ENCODE measurements at places on chromosomes 3 and 15.

DNA sequence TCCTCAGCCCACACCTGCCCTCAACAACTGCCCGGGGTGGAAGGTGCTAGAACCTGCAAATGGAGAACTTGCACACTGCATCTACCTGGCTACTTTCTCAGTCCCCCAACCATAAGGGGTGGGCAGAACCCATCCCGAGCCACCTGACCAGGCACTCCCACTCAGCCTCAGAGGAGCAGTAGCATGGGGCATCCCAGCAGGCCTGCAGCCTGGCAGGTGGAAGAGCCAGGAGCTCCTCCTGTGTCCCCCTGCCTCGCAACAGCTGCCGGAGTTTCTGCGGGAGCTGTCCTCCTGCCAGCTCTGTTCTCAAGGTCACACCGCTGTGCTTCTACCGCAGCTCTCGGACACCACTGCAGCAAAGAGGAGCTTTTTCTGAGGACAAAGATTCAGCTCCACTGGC is 27.5 kb downstream of the RAB6B start:
- no peak for DNase-seq

DNA sequence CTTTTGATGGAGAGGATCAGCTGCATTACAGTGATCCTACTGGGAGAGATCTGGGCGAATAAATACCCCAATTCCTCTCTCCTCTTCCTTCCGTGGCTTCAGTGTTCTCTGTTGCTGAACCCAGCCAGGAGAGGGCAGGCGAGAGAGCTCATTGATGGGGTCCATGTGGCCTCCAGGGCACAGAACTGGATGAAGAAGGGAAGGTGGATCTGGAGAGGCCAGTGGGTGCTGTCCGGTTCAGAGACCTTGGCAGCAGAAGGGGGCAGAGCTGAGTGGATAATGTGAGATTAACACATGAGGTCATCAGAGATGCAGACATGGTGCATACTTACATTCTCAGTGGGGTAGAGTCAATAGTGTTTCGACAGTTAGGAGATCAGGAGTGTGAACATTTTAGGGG is 193.6 kb downstream of the CLSTN2 start:
- peak; percentile 19 for DNase-seq

- DNase-seq = peak; percentile 94
Observed at GRCh38 chr15:64070965-64071851, 22.4 kb downstream of the CIAO2A start.

DNA sequence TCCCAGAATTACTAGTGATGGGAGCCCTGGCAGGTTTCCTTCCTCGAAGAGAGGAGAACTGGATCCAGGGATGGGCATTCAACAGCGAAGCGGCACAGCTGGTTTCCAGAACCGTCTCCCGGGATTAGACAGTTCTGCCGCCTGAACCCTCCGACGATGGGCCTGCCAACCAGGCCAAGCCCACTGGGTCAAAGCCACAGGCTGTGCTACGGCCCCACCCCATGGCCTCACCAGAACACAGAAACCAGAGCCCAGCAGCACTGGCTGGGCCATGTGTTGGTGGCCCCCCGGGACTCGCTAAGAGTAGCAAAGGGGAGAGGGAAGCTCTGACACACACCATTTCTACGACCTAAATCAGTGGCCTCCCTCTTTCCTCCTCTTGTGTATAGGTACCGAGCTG is 2.2 kb downstream of the C15orf62 start:
- no peak for DNase-seq

DNA sequence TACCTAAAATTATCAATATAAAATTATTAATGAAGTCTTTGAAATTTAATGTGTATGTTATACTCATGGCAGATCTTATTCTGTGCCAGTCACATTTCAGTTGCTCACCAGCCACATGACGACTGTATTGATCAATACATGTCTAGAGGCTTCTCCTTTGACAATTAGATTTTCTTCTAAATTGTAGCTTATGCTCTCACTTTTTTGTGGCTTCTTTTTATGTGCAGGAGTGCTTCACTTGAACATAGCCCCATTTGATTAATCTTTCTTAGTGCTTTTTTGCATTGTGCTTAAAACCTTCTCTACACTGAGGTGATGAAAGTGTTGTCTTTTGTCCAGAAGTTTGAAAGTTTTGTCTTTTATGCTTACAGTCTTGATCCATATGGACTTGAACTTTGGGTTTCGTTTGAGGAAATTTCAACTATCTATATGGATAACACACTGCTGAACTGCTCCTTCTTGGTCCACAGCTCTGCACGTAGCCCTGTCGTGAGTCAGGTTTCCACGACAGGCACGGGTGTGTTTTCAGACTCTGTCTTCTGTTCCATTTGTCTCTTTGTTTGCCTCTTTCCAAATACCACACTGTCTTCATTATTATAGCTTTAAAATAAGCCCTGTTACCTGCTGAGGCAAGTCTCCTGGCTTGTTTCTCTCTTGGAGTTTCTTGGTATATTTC is 393.9 kb upstream of the CFAP20DC start:
- DNase-seq = no peak

DNA sequence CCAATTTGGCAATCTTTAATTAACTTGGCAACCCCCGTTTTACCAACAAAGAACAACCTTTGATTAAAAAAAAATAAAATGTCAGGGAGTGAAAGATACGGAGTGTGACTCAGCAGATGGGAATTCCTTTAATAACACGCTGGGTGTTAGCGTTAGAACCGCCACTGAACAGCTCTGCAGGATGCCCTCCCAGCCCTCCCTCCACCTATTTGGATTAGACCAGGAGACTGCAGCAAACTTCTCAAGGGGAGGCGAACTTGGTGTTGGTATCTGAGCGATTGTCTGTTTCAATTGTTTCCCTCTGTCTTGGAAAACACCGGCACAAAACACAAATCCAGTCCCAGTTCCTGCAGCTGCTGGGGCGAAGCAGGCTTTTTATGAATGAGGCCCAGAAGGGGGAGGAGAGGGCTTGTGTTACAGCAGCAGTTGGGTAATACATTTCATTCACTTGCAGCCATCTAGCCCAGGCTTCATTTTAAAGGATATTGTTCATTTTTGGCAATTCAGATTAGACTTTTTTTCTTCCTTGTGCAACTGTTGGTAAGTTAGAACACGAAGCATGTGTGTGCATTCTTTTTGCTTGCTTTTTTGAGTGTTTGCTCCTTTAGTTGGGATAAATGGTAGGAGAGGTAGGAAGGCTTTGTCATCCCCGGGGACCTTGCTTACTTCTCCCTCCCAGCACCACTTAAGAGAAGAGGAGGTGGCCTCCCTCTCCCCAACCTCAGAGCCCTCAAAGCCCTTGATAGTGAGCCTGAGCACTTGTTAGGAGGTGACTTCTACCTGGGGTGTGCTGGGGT is 152.3 kb downstream of the IGF1R start:
- DNase-seq = peak; percentile 78

DNA sequence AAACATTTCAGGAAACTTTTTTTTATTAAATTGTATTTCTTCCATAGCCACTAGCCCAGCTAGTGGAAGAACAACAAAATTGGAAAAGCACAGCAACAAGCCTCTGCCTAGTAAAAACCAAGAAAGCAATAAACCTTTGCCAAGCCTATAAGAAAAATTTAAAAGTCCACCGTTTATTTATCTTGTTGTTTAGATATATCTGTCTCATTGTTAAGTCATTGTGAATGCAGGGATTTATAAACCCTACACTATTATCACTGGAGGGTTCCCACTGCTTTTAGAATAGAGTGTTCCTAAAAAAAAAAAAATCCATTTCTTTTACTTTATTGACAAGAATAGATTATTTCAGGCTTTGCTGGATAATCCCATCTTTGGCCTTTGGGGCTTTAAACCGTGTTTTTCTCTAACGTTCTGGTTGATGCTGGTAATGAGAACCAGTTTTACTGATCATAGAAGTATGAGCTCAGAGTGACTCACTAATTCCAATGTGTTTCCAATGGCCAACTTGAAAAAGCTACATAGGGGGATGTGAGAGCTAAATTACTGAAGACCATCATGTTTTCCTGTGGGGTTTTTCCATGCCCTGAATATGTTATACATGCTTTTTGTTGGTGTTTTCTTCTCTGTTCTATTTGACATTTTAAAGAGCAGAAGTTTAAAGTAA is 634.1 kb downstream of the RBMS3 start:
- peak; percentile 91 for DNase-seq

DNA sequence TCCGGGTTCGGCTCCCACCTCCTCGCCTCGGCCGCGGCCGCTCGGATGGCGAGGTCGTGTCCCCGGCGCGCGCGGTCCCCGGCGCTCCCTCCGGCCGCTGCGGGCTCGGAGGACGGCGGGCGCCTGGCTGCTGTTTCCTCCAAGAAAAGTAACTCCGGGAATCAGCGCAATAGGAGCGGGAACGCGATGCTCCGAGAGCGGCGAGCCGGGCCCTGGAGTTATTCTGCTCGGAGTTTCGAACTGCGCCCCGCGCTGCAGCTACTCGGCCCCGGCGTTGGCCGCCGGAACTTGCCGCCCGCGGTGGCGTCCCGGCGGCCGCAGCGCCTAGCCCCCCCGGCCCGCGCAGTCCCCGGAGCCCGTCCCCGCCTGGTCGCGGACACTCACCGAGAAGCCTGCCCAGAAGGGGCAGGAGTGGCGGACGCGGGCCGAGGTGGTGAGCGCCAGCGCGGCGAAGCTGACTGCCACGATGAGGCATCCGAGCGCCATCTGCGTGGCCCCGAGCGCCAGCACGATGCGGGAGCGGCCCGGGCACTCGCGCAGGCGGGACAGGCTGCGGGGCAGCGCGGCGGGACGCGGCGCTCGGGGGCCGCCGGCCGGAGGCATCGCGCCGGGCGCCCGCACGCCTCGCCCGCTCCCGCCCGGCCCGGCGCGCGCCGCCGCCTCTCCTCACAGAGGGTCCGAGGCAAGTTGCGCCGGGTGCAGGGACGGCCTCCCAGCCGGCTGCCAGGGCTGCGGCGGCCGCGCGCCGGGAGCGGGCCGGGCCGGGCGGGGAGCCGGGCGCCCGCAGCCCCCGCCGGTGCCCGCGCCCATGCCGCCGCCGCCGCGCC is 251.9 kb downstream of the TJP1 start:
- DNase-seq = no peak

DNA sequence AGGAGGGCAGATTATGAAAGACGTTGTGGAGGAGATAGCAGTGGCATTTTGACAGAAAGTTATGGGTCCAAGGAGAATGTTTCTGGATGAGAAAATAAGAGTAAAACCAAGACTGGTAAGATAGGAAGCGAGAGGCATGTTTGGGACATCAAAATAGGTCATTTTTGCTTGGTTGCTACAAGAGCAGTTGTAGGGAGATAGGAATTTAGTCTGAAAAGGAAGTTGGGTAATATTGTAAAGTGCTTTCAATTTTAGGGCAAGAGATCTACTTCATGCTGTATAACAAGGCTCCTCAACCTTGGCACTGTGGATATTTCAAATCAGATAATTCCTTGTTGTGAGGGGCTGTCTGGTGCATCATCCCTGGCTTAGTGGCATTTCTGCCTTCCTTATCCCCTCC is 118.0 kb upstream of the DPH6 start:
- no peak for DNase-seq

GRCh38 chr3:110126065-110126464 is 788.7 kb upstream of the DPPA4 start:
- peak; percentile 6 for DNase-seq

GRCh38 chr3:27840807-27841594 is 118.9 kb upstream of the EOMES start:
- DNase-seq = no peak

DNA sequence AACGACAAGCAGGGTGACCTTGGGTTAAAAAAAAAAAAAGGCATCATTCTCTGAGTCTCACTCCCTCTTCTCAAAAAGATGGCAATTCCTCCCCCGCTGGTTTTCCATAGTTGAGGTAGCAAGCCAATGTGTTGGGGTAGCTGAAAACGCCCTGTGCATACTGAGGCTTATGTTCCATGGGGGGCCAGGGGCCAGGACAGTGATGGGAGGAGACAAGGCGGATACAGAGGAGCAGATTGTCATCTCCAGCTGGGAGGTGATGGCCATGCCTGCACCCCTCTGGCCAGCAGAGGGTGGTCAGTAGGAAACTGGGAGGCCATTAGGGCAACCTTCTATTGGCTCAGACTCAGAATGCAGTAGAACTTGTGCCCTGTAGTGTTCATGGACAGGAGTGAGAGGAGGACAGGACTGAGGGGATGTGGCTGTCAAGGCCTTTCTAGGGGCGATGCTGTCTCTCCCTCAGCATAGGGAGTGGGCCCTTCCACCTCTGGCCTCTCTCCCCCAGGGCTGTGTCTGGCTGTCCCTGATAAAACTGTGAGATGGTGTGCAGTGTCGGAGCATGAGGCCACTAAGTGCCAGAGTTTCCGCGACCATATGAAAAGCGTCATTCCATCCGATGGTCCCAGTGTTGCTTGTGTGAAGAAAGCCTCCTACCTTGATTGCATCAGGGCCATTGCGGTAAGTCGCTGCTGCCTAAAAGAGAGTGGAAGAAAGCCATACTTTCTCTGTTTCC is 1.9 kb downstream of the TF start:
- DNase-seq = no peak

DNA sequence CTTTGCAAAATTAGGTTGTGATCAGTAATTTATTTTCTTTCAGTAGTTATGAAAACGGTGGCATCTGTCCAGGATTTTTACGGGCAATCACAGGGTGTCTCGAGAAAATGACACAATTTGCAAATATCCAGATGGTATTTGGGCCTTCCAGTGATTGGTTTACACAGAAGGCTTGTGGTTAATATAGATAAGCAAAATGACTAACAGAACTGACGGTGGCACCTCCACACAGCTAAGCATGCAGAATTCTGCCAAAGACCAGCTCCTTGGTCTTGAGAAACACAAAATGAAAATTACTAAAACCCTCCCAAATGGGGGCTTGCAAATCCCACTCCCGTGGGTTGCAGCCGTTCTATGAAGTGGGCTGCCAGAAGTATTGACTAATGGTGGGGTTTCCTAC is 5.5 kb downstream of the ARHGEF3 start:
- peak; percentile 46 for DNase-seq

DNA sequence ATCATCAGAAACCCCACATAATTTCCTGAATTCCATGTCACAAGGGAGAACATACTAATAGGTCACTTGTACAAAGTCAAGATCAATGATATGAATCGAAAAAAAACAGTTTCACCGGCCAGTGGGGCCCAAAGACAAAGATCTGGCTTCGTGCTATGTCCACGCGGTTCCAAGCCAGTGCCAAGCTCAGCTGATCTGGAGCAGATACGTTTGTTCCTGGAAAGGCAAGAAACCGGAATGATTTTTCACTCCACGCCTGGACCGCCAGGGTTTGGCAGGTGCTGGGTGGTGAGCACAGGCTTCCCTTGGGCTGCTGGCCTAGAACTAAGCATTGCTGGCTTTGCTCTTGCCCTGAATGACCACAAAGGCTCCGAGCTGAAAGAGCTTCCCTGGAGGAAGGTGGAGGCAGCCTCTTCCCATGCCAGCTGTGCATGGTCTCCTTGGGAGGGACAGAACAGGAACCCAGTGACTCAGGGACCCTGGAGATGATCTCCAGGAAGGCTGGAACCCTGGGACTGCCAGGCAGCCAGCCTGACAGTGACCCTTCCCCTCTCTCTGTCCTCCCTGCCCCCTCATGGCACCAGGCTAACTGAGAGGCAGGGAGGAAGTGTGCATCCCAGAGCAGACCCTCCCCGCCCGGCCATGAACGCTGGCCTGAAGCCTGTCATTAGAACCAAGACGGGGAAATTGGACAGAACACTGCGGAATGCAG is 40.9 kb downstream of the TRPM1 start:
- DNase-seq = no peak

GRCh38 chr3:30048431-30048830 is 558.0 kb upstream of the TGFBR2 start:
- DNase-seq = no peak

GRCh38 chr3:30198162-30198561 is 408.2 kb upstream of the TGFBR2 start:
- peak; percentile 37 for DNase-seq

All from fibroblast of mammary gland (primary cell).